ENCODE measurements at places on chromosomes 12 and 14.

- no peak for DNase-seq
Measured at GRCh38 chr12:130945786-130946492, 7.8 kb upstream of the ADGRD1 start.

DNA sequence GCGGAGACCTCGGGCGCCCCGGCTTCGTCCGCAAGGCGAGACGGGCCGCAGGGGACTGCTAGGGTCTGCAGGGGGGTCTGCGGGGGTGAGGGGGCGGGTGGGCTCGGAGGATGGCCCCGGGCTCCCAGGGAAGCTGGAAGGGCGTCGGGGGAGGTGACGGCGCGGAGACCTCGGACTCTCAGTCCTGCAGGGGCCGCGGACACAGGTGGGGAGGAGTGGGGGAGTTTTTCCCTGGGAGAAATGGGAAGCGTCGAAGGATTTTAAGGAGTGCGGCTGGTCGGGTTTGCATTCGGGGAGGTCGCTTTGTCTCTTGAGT is 25.9 kb downstream of the ZBTB42 start:
- no peak for DNase-seq

GRCh38 chr12:26851031-26851809 is 18.2 kb upstream of the ITPR2 start:
- DNase-seq = no peak

DNA sequence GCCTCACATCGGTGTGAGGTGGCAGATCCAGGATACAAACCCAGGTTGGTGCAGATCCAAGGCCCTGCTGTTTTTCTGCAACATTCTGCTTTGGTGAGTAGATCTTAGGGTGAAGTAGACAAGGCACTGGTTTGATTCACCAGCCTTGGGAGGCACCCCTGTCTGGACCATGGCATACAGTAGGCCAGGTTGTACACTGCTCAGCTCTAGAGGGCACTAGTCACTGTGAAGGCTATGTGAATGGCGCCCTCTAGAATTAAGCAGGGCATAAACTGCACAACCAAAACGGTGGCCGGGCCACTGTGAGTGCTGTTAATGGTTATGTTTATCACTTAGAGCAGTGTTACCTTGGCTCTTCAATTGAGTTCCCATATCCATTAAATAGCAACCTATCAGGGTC is 280.6 kb upstream of the PWP1 start:
- no peak for DNase-seq

GRCh38 chr12:109778684-109779083 is 54.5 kb downstream of the TRPV4 start:
- no peak for DNase-seq

DNA sequence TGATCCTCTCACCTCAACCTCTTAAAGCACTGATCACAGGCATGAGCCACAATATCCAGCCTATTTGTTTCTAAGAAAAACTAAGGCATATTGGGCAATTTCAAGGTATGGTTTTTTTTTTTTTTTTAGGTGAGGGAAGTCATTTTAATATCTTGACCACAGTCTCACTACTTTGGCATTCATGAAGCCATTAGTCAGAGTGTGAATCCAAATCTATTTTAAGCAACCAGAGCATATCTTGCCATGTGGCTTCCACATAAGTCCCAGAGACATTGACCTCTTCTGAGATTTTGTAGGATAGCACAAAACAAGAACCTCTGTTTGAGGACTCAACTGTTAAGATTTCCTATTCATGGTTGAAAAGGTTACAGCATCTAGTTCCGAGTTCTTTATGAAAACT is 130.3 kb upstream of the RBM19 start:
- no peak for DNase-seq

- no peak for DNase-seq
Measured at GRCh38 chr12:46503637-46504175, 131.1 kb upstream of the SLC38A2 start.

GRCh38 chr14:92586963-92587699 is 73.5 kb downstream of the RIN3 start:
- no peak for DNase-seq

DNA sequence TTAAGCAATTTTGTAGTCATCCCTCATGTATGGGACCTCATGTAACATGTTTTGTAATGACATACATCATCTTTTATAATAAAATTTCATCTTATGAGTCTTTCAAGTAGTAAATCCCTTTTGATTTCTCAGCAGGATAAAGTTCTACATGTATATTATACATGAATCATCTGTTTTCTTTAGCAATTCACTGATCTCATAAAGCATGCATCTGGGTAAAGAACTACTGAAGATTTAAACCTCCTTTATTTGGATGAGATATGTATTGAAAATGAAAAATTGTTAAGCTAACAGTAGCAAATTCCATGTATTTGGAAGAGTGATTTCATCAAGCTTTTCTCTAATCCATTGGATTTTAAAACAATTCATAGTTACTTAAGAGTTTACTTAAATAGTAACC is 126.9 kb downstream of the KITLG start:
- no peak for DNase-seq

DNA sequence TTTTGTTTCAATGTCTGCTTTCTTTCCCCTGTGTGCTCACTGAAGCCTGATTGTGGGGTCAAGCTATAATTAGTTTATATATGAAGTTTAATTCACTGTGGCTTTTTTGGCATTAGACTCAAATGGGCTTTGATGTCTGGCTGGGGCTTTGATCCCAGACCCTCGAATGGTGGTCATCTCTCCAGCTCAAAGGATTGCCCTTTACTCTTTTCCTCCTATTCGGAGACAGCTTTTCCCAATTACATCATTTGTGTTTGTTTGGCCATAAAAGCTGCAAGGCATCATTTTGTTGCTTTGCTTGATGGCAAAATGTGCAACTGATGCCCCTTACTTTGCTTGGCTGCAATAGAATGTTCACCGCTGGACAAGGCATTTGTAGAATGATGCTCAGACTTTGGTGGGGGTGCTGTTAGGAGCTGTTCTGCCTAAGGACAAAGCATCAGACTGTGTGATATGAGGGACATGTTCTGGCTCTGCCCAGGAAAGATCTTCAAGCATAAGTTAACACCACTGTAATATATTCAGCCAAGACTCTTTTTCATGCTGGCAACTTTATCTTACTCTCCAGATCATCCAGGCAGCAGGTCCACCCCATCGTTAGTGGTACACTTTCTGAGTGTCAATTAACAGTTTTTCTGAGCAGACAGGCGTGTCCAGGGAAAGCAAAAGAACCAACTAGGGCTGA is 3.2 kb upstream of the DACT1 start:
- no peak for DNase-seq

DNA sequence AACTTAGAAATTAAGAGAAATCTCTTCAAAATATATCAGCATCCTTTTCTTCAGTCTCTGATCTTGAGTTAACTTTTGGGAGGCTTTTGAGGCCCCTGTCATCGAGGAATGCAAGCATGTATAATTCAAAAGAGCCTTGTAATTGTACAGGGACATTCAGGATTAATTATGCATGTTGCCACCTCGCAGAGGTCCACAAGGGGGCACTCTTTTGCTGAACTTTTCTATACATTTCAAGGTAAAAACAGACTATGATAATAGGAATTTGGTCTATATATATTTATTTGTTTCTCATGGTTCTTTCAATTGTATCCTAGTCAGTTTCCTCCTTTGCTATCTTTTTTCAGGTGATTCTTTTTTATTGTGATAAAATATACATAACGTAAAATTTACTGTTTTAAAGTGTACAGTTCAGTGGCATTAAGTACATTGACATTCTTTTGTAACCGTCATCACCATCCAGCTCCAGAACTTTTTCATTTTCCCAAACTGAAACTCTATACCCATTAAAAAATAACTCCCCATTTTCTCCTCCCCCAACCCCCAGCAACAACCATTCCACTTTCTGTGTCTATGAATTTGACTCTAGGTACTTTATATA is 47.0 kb upstream of the SLC2A13 start:
- peak; percentile 8 for DNase-seq

GRCh38 chr12:89064780-89065179 is 287.5 kb downstream of the DUSP6 start:
- DNase-seq = no peak

DNA sequence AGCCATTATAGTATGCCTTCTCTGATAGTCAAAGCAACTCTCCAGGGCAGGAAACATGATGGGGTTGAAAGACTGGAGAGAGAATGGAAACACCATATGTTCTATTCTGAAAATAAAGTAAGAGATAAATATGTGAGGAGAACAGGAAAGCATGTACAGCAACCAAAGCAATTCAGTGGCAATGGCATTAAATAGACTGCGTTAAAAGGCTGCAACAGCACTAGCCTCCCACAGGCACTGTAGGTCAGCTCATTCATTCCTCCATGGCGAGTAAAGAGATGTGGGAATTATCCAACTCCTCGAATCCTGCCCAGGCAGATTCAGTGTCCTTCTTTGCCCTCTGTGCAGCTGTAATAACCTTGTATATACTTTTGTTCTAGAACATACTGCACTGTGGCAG is 43.8 kb downstream of the ANO6 start:
- no peak for DNase-seq

DNA sequence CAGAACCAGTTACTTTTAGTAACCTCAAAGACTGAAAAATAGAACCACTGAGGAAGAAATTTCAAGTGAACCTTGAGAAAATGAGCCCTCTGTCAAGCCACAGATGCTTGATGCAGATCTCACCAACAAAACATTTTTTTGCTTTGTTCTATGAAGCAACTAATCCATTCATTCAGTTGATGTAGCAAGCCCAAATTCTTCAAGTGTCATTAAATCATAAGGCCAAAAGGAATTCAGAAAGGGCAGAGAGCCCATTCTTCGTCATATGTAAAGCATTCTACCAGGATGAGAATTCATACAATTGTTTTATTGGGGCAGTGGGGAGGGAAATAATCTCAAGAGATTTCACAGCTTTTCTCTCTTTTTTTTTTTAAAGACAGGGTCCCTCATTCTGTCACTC is 218.0 kb upstream of the RGS6 start:
- DNase-seq = no peak

DNA sequence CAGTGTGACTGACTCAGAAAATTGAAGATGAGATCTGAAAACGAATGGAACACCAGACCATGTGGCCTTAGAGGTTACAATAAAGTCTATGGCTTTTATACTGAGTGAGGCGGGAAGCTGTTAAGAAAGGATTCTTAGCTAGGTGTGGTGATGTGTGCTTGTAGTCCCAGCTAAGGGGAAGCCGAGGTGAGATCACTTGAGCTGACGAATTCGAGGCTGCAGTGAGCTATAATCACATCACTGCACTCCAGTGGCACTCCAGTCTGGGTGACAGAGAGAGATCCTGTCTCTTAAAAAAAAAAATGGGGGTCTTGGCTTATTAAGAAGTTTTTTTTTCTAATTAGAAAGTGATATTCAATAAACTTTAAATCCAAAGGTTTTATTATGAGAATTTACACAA is 678.6 kb downstream of the TMTC2 start:
- DNase-seq = no peak

DNA sequence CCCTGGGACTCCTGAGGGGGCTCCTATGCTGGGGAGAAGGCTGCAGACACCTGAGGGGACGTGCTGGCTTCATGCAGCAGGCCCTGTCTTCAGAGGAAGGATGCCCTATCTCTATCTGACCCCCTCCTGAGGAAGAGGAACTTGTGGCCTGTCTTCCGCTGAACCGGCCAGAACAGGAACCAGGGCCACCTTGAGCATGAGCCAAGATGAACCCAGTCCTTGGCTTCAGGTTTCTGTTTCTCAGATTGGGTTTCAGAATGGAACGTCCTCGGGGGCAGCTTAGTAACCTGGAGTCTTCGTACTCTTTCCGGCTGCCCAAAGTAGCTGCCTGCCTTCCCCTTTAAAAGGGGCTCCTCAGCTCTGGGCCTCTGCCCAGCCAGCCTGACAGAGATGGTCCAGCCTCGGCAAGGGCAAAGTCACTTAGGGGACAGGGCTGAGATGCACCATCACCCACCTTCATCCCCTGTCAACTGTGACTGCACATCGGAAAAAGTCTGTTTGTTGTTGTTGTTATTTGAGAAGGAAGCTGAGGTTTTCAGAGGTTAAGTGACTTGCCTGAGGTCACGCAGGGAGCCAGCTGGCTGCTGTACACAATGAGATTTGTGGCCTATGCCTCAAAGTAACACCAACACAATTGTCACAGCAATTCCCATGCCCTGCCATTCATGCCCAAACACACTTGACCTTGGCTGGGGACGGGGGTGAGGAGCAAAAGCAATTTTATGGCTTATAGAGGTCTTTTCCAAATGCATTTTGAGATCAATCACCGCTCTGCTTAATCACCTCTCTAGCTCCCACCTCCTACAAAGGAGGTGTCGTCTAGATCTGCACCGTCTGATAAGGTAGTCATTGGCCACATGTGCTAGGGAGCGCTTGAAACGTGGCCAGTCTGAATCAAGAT is 13.4 kb downstream of the ASB2 start:
- DNase-seq = no peak

GRCh38 chr12:12723681-12724420 is 6.7 kb downstream of the CDKN1B start:
- DNase-seq = no peak

GRCh38 chr14:98945611-98946570 is 326.1 kb downstream of the BCL11B start:
- no peak for DNase-seq

Measured in stimulated activated CD8-positive, alpha-beta memory T cell treated with anti-CD3 and anti-CD28 coated beads, Interleukin-2, amount 100 ng/mL, for 1 hour (primary cell).